ENCODE measurements at places on chromosomes 4 and X.

DNA sequence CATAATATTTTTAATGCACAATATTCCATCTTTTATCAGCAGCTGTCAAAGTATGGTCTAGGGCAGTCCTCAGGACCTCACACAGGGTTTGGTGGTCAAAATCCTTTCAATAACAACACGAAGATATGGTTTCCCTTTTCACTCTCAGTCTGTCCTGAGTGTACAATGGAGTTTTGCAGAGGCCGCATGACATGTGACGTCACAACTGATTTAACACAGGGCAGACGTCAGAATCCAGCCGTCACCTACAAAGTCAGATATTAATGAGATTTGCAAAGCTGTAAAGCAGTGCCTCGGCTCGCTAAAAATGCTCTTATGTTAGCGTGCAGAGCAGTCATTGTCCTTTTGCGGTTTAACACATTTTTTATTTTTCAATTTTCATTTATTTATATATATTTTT, 12.5 kb downstream of the ABLIM2 start:
- no peak for DNase-seq

GRCh38 chr4:26204911-26205370, 115.9 kb upstream of the RBPJ start:
- no peak for DNase-seq

- no peak for DNase-seq
Measured at GRCh38 chr4:5746829-5747737, 36.1 kb downstream of the EVC start.

DNA sequence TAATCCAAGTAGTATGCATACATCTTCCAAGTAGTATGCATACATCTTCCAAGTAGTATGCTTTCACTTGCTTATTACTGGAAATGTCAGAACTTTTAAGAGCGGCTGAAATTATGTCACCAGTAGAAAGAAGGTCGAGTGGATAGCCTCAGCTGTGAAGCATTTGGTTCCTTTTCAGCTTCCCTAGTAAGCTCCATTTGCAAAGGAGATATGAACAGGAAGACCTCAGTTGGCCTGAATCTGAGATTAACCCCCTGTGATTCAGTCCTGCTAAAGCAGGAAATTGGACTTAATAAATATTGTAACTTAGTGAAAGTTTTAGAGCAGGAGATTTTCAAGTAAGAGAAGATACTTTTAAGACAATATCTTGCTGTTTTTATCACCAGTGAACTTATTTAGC, 48.1 kb downstream of the PCDH7 start:
- DNase-seq = no peak

GRCh38 chr4:129578336-129578735, 482.4 kb downstream of the C4orf33 start:
- DNase-seq = no peak

GRCh38 chrX:10513974-10514373, 106.4 kb downstream of the MID1 start:
- DNase-seq = no peak

DNA sequence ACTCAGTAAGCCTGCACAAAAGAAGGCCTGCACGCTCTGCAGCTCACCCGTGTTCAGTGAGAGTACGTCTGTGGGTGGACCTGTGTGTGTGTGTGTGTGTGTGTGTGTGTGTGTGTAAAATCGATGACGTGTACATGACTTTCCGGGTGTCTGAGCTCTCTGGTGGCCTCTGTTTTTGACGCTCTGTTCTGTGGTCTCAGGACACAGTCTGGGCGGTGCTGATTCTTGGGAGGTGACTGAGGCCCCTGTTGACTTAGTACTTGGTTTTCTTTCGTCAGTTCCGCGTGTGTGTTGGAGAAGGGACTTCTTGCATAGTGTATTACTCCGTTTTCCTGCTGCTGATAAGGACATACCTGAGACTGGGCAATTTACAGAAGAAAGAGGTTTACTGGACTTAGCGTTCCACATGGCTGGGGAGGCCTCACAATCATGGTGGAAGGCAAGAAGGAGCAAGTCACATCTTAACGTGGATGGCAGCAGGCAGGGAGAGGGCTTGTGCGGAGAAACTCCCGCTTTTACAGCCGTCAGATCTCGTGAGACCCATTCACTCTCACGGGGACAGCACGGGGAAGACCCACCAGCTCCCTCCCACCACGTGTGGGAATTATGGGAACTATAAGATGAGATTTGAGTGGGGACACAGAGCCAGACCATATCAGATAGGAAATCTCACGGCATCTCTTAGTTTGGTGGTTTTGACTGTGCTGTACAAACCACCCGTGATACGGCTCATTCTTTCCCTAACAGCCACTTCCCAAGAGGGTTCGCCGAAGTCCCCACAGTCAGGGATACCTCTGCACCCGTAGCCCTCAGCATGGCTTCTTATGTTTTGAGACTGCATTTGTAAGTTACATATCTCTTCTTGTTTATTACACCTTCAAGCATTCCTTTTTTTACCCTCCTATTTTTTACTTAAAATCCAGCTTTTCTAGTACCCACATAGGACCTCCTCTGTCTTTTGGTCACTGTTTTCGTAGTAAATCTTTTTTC, 24.5 kb downstream of the UVSSA start:
- peak; percentile 16 for DNase-seq

GRCh38 chr4:80073473-80074008, 512 bp upstream of the ANTXR2 start:
- no peak for DNase-seq

DNA sequence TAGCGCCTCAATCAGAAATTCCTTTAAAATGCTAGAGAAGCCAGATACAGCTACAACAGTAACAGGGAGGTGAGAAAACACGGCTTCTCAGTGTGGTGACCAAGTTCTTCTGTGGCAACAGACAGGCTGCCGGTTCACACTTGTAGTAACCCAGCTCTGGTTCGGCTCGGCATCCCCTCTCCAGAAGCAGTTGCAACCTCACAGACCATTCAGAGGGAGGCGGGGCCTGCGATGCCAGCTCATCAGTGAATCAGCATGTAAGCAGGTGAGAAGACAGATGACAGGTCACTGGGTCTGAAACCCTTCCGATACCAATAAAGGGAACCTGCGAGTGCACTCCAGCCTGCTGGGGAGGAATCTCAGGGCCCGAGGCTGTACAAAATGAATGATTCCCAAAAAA, 251.0 kb downstream of the KCNIP4 start:
- no peak for DNase-seq

- DNase-seq = no peak
Measured at GRCh38 chr4:151865744-151866591, 105.2 kb upstream of the GATB start.

GRCh38 chr4:6282314-6282771, 12.7 kb downstream of the WFS1 start:
- DNase-seq = no peak

DNA sequence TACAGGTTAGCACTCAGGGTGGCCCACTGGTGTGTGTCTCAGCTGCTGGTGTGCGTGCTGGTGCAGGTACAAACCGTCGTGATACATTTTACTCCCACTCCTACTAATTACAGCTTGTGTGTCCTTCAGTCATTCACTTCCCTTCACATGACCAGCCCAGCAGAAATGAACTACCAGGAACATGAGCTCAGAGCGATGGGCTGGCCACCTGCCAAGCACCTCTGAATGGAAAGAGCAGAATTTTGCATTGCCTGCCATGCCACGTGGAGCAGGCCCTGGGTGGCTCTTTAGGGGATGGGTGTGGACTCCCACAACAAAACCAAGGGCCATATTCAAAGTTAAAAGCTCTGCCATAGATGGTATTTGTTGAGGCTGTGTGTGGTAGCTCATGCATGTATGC, 58.9 kb upstream of the PGM2 start:
- peak; percentile 92 for DNase-seq

DNA sequence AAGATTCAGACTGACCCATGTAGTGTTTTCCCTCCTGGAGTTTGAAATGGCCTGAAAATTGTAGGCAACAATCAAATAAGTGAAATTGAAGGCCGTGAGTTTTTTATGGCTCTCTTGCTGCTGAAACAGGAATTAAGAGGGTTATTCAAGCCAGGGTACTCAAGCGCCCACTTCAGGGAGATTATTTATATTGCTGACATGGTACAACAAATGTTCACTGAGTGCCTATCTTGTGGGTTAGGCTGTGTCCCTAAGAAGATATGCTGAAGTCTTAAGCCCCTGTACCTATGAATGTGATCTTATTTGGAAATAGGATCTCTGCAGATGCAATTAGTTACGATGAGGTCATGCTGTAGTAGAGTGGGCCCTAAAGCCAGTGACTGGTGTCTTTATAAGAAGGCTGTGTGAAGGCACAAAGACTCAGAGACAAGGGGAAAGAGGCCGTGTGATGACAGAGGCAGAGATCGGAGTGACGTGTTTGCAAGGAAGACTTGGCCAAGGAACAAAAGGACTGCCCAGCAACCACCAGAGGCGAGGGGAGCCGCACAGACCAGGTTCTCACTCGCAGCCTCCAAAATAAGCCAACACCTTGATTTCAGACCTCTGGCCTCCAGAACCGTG, 72.9 kb downstream of the MED28 start:
- DNase-seq = no peak

- no peak for DNase-seq
Measured at GRCh38 chr4:48149827-48150370, 15.8 kb upstream of the TXK start.

DNA sequence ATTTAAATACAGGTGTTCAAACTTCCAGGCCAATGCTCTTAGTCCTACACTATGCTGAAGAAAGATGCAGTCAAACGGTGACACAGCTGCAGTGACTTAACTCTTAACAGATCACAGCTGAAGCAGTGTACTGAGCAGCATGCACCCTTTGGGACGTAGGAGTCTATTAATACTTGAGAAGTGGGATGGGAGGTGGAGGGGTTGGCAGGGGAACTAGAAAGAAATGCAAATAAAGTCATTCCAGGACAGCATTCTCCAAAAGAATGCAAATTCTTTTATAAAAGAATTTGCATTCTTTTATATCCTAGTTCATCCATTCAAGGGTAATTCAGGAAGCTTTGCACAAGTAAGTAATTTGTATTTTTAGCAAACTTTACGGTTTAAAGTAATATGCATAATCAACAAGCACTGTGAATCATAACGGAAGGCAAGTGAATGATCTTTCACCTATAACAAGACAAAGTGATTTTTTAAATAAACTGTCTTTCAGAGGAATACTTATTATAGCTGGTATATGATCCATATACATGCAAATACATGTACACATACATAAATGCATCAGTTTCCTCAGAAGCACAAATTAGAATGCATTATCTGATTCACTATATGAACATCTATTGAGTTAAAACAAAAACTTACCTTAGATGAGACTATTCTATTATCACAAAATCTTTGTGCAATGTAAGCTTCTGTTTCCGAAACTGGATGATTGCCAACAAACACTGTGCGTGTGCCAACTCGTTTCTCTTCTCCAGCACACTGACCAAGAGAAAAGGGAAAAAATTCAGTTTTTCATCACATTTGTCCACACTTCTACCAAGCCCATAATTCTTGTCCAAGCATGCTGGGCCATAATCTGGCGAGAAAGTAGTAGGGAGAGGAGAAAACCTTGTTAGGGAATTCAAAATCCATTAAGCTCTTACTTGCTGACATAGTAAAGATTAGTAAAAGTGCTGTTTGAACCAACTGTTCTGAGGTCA, 106.5 kb downstream of the ATP11C start:
- DNase-seq = no peak

GRCh38 chr4:104188301-104188700, 306.4 kb downstream of the CXXC4 start:
- no peak for DNase-seq

DNA sequence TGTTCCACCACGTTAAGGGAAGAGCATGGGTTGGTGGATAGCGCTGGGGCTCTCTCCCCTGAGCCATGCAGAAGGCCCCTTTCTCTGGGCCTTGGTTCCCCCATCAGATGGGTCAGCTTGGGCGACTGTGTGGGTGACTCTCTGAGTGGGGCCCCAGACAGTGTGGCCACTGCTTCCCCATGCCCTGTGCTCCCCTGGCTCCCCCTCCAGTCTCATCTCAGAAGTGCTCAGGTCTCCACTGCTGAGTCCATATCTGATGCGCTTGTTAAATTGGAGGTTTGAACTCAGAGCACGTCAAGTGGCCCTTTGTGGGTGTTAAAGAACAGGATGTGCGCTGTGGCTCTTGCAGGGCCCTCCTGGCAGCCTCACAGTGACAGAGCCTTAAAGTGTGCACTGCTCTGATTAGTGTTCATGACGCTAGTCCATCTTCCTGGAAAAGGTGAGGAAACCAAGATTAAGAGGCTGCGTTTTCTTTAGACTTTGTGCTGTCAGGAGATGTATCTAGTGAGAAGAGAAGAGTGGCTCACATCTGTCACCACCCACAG, 59.8 kb downstream of the NELFA start:
- peak; percentile 46 for DNase-seq
